ENCODE measurements at places on chromosomes 3 and 15.
A peak's percentile ranks its signal among the peaks of the same experiment; 100 is the strongest.

DNA sequence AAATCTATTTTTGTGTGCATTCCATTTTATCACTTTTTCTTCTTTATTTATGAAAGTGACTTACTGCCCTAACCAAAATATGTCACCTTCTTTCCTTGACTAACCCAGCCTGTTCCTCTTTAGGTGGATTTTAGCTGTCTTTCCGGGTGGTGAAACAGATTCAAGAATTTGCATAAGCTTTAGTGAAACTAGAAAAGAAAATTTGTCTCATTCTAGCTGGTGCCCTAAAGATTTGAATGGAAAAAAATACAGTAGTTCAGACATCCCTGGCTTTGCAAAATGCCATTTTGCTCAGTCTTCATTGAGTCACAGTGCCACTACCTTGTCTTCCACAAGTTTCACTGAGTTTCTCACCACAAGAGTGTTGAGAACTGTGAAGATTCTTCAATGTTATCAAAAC, 28.2 kb upstream of the CCDC50 start:
- DNase-seq = no peak

GRCh38 chr15:75573648-75574384, 5.3 kb downstream of the PTPN9 start:
- no peak for DNase-seq

GRCh38 chr3:60322298-60322856, 928.9 kb downstream of the FHIT start:
- DNase-seq = no peak

DNA sequence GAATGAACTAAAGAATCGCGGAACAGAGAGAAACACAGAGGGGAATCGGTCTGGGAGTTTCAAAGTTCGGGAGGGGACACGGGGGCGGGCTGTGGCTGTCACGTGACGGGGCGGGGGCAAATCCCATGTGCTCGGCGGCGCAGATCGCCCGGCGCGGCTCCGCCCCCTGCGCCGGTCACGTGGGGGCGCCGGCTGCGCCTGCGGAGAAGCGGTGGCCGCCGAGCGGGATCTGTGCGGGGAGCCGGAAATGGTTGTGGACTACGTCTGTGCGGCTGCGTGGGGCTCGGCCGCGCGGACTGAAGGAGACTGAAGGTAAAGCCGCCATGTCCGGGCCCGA, at the start of gene EIF4G1:
Gene EIF4G1, plus strand, starts transcription at position 244 of the 337 bp plus-strand sequence. CDS start 1,191 bp downstream, outside the sequence.
- DNase-seq = peak; percentile 85

DNA sequence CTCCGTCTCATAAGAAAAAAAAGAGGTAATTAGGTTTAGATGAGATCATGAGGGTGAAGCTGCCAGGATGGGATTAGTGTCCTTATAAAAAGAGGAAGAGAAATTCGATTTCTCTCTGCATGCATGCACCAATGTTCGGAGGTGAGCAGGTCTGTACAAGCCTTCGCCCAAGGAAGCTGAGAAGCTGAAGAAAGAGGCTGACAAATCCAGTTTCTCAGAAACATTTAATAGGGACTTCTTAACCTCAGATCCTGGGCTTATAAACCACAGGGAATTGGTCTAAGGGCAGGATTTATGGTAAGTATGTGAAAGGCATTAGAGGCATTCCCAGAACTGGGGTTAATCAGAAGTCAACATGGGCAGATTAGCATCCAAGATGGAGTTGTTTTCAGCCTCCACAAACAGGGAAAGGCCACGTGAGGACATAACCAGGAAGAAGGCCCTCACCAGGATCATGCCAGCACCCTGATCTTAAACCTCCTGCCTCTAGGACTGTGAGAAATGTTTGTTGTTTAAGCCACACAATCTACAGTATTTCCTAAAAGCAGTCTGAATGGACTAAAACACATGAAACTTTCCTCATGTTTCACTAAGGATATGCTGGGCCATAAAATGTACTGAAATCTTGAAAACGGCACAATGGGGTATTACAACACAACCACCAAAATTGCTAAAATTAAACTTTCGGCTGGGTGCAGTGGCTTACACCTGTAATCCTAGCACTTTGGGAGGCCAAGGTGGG, 11.3 kb downstream of the SHISA5 start:
- DNase-seq = no peak
